Activated naive CD4-positive, alpha-beta T cell (primary cell): ENCODE measurements at places on chromosomes 5 and 9.

GRCh38 chr5:109614981-109615380 lies 74.7 kb upstream of the MAN2A1 start:
- DNase-seq, result no peak

- DNase-seq, result no peak
Observed at GRCh38 chr5:101561018-101561417, 657.9 kb upstream of the ST8SIA4 start.

DNA sequence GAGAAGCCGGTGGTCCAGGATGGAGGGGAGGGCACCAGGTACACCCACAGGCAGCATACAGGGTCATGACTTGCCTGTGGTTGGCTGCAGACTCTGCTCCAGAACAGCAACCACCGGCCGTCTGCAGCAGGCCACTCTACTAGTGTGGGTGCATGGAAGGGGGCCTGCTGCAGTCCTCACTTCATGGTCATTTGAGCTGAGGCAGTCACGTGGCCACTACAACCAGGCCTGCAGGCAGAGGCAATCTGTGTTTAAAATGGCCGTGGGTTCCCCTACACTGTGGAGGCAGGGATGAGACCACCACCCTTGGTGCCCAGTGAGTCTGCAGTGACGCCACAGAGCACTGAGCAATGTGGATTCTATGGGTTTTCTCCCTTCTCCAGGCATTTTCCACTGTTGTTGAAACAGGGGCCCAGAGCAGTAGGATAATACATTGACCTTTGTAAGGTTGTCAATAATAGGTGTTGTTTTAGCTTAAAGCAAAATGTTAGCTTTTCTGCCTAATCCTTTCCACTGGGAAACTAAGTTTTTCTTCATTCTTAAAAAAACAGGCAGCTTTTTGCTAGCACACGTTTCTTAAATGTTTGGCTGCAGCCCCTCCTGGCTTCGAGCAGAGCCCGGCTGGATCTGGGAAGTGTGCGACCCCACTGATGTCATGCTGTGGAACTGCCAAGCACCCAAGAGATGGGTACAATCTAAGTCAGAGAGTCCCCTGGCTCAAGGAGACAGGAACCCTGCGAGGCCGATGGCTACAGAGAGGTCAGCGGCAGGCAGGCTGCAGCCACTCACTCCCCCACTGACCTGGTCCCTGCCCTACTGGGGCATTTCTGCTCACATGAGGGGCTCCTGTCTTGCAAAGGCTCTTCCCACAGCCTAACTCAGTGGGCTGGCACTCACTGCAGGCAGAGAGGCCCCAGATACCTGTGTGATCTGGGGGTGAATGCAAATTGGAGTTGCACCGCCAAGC lies 21.2 kb downstream of the GADD45G start:
- DNase-seq, result no peak

DNA sequence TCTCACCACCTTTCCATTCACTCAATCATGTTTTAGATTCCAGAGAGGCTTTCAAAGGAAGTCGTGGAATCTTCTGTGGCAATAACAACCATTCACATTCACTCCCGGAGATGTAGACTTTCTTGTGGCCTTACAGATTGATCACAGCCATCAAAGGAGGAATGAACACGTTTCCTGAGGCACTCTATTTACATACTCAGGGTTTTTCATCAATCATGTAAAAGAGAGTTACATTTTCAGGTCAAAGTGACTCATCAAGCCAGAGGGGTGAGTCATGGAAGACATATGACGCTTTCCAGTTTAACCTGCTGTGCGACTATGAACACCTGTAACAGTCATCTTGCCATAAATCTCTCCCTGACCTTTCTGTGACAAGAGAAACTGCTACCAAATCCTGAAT lies 39.3 kb upstream of the RAD23B start:
- DNase-seq, result no peak
